Ureter (tissue), 1 donor: ENCODE measurements at places on chromosomes 13 and 19. TPM values are rescaled to one million over a fixed set of nuclear protein-coding genes. Genes with fewer than 3 reads are reported as not detected.

Gene FGF22
- total RNA-seq = 0.29 TPM

Gene CA11
- 9.6 TPM for total RNA-seq

Gene FPR2
- total RNA-seq = 0.89 TPM

Gene PTH2
- not detected for total RNA-seq

Gene PNMA8B
- total RNA-seq = 1.1 TPM

Gene OSCAR
- 1.7 TPM for total RNA-seq

Gene DKKL1
- total RNA-seq = 0.62 TPM

Gene TSHZ3
- 23.6 TPM for total RNA-seq
